ENCODE measurements at places on chromosomes 3 and 15.
A peak's percentile ranks its signal among the peaks of the same experiment; 100 is the strongest.

GRCh38 chr3:157832588-157832987, 273.6 kb downstream of the SHOX2 start:
- no peak for DNase-seq

DNA sequence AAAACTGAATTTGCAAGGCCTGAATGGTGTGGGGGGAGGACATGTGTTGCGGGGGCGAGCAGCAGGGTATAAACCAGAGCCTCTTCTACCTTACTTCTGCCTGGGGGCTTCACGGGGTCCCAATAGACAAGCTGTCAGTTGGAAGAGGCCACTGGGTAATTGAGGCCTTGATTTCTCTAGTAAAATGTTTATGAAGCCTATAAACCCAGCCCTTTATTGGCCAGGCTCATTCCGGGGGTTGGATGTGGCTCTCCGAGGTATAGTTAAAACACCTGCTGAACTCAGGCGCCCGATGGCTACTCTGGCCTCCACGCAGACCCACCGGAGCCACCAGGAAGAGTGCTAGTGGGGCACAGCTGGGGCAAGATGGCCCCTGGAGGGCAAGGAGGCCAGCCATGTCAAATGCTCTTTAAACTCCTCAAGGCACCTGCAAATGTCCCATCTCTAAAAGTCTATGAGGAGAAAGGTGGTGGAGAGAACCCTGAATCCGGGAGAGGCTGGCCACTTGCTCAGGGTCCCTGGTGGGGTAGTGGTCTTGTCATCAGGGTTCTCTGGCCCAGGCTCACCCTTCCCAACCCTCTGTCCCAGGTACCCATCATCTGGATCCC, 34.3 kb downstream of the IGDCC3 start:
- no peak for DNase-seq

DNA sequence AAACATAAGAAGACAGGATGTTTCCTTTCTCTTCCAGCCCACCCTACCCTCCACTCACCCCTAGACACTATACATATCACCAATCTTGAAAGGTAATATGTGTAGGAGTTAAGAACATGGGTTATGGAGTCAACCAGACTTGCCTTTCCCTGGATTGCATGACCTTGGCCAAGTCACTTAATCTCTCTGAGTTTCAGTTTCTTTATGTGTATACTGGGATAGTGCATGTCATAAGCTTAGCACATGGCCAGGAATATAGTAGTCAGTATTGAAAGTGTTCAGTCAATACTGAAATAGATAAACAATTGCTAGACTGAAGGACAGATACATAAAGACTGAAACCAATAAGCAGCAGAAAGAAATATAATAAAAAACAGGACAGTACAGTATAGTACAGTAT, 283.2 kb upstream of the STT3B start:
- no peak for DNase-seq

GRCh38 chr3:125318167-125318865, 56.8 kb downstream of the ZNF148 start:
- no peak for DNase-seq

- peak; percentile 94 for DNase-seq
These were observed at the start of gene ULK3 for GRCh38 chr15:74842581-74843444. Gene ULK3, minus strand, starts transcription at chr15:74843156. Its CDS starts 51 bp downstream, at chr15:74843105.
